ENCODE measurements at places on chromosomes 3 and 15.

GRCh38 chr3:159894386-159894785, 94.2 kb upstream of the IL12A start:
- DNase-seq = no peak

DNA sequence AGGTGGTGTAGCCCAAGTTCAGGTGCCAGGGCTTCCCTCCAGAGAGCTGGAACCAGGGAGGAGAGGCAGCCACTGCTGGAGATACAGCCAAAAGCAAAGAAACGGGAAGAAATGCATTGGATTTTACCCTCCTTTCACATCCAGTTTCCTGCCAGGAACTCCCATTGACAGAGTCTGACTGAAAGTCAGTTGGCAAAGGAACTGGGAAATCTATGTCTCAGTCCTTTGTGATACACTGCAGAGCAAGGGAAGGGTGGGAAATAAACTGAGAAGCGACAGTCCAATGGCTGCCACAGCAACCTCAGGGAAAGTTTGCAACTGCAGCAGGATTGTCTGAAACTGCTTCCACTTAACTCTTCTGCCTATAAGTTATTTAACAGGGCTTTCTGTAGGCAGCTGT, 142.6 kb downstream of the SATB1 start:
- DNase-seq = no peak

DNA sequence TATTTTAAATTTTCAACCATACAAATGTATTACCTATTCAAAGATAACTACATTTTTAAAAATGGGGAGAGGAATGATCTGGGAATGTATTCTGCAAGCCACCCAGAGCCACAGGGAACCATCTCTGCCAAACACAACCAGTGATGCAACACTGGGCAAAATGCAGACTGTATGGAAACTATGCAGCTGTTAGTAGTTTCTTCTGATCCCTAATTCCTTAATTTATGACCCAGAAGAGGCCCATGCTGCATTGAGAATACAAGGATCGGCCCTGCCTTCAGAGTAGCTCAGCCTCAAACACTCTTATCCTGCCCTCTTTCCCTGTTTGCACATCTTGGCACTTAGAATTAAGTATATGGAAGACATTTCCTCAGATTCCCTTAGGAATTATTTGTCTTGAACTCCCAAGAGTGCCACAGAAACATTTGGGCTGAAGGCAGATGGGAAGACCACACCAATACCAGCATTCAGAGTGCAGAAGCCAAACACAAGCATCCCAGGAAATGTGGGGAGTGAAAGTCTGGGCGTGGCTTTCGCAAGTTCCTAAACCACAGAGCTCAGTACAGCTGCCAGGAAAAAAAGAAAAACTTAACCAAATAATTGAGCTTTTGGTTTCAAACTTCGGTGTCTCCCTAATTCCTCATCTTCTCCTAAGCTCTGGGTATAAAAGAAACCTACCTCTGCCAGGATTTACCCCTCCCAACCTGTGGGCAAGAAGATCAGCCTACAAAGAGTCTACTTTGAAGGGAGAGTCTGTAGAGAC, 5.3 kb downstream of the SNUPN start:
- no peak for DNase-seq

GRCh38 chr15:92305343-92305742, 88.3 kb upstream of the ST8SIA2 start:
- no peak for DNase-seq

- no peak for DNase-seq
Observed at GRCh38 chr15:48596415-48596814, 49.1 kb downstream of the FBN1 start.

- peak; percentile 63 for DNase-seq
Observed at GRCh38 chr3:52670621-52671521, 14.8 kb downstream of the PBRM1 start.

DNA sequence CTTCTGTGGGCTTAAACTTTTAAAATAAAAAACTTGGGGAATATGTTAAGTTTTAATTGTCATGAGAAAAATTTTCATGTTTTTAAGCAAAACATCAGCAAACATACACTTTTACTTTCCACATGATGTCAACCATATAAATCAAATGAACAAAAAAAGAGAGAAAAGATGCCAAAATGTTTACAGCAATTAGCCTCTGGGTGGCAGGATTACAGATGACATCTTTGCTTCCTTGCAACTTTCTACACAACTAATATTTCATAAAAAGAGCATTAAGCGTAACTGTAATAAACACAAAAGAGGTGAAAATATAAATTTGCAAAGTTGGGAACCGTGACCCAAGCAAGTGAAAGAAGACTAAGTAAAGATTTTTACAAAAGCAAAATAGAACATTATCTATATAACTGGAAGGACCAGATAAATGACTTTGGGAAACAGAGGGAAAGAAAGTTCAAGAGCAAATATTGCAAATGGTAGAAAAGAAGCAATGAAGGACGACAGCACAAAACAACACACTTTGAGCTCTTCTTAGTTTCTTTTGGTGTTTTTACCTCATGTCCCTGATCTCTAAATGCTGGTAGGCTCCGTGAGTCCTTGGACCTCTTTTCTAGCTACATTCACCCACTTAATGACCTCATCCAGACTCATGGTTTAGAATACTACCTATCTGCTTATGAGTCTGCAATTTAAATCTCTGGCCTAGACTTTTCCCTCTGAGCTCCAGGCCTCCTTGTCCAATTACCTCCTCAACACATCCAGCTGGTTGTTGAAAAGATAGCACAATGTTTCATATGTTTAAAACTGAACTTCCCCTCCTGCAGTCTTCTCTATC, 9.4 kb downstream of the TP53BP1 start:
- DNase-seq = no peak

GRCh38 chr3:187551416-187551815, 118.8 kb downstream of the SST start:
- DNase-seq = no peak

GRCh38 chr3:11914651-11915050, 68.0 kb upstream of the TAMM41 start:
- DNase-seq = no peak

DNA sequence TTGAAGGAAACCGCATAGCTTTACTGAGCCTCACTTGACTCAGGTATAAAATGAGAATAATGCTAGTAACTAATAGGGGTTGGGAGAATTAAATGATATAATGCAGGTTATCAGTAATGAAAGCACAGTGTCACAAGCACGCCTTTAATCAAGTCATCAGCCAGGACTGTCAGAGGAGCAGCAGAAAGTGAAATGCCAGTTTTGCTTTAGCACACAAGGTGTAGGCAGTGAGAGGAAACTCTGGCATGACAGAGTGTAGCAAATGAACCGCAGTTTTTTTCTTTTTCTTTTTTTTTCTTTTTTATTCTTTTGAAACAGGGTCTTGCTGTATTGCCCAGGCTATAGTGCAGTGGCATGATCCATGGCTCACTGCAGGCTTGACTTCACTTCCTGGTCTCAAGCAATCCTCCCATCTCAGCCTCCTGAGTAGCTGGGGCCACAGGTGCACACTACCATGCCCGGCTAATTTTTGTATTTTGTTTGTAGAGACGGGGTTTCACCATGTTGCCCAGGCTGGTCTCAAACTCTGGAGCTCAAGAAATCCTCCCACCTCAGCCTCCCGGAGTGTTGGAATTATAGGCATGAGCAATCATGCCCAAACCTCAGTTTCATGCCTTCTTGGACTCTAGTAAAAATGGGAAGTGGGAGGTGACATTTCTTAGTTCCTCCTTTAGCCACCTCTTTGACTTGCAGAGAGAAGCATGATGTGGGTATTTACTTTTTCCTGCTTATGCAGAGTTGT, 9.7 kb upstream of the SCAANT1 start:
- DNase-seq = no peak

GRCh38 chr3:117932441-117932840, 1102.2 kb downstream of the IGSF11 start:
- DNase-seq = no peak

GRCh38 chr3:169389211-169389924, 274.1 kb downstream of the MECOM start:
- DNase-seq = no peak

DNA sequence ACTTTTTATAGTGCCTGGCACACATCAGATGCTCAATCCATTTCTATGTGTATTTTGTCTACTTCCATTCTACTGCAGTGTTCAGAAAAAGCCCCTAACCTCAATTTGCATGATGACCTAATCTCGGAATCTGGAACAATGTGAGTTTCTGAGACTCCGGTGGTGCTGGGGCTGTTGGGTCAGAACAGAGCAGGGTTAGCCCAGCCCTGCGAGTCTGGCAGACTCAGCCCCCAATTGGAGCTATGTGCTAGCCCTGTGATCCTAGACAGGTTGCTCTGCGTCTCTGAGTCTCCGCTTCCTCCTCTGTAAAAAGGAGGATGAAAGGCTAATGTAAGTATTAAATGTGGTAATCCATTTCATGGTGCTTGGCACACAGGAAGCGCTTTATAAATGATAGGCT, 95.0 kb upstream of the ICE2 start:
- DNase-seq = peak; percentile 73

DNA sequence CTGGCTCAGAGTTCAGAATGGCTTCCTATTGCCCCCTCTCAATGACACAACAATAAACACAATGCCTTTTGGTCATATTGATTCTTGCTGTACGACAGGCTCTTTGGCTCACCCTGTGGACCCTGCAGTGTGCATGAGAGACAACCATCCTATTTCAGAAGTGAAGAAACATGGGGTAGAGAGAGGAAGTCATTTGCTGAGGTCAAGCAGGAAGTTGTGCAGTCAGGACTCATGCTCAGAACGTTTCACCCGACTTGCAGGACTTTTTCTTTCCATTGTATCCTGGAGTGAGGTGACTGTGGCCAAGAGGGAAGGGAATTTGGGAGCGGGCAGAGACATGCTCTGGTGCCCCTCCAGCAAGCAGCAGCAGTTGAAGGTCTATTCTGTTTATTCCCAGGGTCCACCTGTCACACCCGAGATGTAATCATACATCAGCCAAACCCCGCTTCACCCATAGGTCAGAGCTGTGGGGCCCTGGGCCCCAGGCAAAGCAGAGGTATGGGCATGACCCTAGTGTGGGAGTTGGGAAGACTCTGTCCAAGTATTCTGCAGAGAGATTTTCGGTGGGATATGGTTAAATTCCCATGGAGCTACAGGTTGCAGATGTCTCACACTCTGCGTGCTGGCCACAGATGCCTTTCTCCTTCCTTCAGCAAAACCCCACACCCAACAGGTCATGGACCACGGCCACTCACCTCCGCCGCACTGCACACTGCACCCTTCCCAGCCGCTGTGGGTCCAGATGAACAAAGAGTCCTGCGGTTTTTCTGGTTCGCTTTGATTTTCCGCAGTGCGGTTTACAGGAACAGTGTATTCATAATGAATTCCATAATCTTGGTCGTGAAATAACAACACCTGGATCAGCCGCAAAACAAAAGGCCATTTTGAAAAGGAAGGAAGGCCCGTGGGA, 290.6 kb downstream of the ADAMTS17 start:
- no peak for DNase-seq

GRCh38 chr3:136805795-136806194, 13.1 kb upstream of the SLC35G2 start:
- DNase-seq = no peak

GRCh38 chr3:114332342-114333179, 38.7 kb downstream of the TIGIT start:
- no peak for DNase-seq

DNA sequence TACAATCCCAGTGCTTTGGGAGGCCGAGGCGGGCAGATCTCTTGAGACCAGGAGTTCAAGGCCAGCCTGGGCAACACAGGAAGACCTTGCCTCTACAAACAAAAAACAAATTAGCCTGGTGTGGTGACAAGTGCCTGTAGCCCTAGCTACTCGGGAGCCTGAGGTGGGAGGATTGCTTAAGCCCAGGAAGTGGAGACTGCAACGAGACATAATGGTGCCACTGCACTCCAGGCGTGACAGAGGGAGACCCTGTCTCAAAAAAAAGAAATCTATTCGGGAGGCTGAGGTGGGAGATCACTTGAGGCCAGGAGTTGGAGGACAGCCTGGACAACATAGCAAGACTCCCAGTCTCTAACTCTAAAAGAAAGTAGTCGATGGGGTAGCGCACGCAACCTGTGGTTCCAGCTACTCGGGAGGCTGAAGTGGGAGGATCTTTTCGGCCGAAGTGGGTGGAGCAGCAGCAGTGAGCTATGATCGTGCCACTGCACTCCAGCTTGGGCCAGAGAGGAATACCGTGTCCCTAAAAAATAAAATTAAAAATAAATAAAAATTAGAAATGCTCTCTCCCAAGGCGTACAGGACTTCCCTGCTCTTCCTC, 775 bp downstream of the C3orf33 start:
- no peak for DNase-seq

- DNase-seq = no peak
Observed at GRCh38 chr3:129655291-129655700, 48.8 kb upstream of the PLXND1 start.

GRCh38 chr3:22536541-22536940, 666.6 kb upstream of the UBE2E2 start:
- no peak for DNase-seq

DNA sequence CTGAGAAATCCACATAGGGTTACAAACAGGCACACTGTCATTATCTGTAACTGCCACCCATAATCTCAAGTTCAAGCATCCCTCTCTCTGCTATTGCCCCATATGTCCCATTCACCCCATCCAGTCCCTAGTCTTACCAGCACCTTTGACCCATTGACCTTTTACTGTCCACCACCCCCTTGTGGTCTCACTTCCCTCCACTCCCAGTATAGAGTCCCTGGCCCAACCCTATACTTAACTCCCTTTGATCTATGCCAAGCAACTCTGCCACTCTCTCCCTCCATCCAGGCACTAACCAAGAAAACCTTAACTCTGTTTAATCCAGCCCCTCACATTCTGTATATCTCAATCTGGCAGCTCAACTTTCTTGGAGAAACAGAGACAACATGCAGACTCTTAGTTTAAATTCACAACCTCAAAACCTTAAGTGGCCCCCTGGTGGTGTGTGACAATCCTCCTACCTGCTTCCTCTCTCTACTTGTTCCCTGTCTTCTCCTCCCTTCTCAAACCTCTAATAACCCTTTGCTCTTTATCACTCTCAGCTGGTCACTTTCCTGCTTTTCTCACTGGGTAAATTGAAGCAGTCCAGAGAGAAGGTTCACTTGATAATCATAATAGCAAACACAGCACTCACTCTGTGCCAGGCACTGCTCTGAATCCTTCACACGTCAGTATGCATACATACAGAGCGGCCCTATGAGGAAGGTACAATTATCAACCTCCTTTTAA, 162.7 kb downstream of the STT3B start:
- peak; percentile 25 for DNase-seq

GRCh38 chr15:44719293-44719999, 8.1 kb downstream of the B2M start:
- DNase-seq = peak; percentile 62

GRCh38 chr3:23567917-23568316, 237.8 kb upstream of the UBE2E1 start:
- DNase-seq = no peak

DNA sequence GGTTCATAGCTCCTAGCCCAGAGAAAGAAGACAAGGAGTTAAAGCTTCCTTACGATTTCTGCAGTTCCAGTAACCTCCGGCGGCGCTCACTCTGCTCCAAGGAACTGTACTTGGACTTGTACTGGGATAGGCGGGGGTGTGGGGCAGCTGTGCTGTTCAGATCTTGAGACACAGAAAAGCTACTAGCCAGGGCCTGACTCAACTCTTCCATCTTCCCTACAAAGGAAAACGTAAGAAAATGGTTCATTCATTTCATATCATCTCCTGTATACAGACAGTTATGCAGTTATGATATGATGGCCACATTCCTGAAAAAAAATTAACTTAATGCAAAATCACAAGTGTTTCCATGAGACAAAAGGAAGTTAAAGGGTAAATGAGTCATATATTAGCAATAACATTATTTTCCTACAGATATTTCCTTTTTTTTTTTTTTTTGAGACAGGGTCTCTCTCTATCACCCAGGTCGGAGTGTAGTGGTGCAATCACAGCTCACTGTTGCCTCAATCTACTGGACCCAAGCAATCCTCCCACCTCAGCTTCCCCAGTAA, 4.6 kb downstream of the SNUPN start:
- DNase-seq = no peak

- DNase-seq = no peak
Observed at GRCh38 chr3:181326637-181327223, 337.2 kb upstream of the DNAJC19 start.

All from activated naive CD4-positive, alpha-beta T cell treated with Interleukin-2 at 50 U/mL for 16 hours (primary cell).